ENCODE measurements at places on chromosomes 3 and 15.
A peak's percentile ranks its signal among the peaks of the same experiment; 100 is the strongest.

DNA sequence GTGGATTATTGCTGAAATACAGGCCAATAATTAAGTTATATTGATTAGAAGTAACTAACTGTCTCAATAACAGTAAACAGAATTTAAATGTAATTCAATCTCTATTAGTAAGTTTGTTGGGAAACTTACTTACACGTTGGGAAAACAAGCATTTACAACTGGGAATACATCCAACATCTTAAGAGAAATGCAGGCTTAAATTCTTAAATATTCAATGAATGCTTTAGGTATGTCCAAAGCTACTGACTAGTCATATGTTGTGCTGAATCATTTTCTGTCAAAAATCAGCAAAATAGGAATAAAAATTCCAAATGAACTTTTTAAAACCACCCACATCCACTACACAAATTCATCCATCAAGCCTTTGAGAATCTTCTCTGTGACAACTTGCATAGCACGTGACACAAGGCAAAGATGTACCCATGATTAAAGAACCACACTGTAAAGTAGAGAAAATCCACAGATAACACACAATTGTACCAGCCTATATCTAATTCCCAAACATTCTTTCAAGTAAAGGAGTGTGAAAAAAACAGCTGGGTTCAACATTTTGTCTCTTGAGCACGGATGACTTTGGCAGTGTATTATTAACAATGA lies 60.0 kb downstream of the NMNAT3 start:
- DNase-seq: no peak

DNA sequence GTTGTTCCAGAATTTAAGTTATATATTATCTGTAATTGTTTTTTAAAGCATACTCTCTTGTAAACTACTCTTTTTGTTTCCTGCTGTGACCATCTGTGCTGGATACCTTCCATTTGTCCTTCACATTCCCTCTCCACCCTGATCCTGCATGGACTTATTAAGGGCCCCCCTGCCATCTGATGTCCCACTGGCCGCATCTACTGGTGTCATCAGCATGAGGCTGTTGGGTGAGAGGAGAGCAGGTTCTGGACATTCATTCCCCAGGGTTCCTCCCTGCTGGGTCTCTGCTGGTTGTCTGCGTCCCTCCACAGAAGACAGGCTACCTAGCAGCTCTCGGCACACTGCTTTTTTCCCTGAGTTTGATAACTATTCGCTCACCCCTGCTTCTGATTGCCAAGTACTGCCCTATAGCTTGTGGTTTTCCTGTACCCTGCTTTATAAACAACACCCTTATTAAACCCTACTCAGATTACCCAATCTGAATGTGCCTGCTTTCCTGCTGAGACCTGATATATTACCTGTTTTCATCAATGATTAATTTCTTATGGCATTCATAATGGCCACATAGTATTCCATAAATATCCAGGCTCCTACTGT lies 7.7 kb downstream of the CMTM8 start:
- no peak for DNase-seq

DNA sequence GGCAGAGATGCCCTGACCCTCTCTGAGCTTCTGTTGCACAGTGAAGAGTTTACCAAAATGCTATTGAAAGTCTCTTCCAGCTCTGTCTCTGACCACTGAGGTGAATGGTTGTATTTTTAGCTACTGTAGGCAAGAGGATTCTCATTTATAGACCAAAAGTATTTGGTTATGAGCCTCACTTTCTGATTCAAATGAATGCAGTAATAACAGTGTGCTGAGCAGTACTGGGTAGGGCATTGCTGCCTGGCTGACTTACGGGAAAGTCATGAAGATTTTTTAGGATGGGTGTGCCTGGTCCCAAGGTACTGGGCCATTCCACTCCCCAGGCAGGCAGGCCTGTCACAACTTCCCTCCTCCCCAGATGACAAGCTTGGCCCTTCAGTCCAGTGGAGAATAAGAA lies 15.5 kb downstream of the PLA1A start:
- no peak for DNase-seq

DNA sequence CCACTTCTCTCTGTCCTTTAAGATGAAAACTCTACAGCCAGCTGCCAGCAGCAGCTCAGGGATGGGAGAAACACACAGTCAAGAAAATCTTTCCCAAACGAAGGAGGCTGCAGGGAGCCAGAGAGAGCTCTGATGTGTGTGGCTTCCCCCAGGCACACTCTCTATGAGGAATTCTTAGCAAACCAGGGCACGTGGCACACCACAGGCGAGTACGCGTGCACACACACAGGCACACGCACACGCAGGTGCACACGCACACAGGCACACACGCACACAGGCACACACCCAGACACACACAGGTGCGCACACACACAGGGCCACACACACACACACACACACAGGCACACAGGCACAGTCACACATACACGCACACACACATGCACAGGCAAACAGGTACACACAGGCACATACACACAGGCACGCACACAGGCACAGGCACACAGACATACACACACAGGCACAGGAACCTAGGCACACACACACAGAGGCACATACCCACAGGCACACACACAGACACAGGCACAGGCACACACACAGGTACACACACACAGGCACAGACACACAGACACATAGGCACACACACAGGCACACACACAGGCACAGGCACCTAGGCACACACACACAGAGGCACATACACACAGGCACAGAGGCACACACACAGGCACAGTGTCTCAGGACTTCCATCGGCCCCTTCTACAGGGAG lies 91.5 kb upstream of the ATP2B2 start:
- DNase-seq: no peak

- DNase-seq: no peak
Observed at GRCh38 chr3:130816561-130817445, 70.2 kb upstream of the PIK3R4 start.

GRCh38 chr3:101896083-101896757 lies 46.9 kb downstream of the NFKBIZ start:
- DNase-seq: no peak

DNA sequence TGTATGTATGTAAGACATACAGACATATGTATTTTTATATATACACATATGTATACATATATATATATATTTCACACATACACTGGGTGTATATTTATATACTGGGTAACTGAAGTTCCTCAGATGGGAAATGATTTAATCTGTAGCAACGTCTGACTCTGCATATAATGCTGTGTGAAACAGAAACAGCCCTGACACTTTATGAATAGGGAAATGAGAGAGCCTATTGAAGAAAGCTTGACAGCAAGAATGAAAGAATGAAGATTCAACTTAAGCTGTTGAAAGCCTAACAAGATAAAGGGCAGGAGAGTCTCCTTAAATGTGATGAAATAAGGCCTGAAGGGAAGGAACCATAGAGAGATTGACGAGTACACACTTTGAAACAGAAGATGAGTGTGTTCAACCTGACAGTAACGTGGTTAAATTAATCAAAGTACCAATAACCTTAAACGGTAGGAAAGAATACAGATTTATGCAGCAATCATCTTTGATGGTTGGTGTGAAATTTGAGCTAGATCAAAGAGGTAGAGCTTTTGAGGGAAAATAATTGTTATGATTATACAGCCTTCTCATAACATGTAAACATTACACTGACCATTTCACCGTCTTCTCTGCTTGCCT lies 169.9 kb downstream of the MECOM start:
- DNase-seq: no peak

DNA sequence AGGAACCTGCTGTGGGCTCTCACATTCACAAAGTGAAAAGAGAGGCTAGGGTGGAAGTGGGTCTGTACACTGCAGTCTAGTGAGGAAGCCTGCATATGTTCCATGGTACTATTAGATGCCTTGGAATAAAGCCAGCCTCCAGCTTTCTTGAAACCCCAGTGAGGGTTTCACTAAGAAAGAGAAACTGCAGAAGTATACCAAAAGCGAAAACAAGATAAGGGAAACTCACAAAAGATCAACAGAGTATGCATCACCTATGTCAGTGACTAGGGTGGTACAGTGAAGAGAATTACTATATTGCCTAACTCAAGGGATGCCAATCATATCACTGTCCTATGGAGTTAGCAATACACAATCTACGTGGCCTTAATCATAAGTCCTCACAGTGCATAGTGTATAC lies 212.5 kb upstream of the GADL1 start:
- DNase-seq: no peak

DNA sequence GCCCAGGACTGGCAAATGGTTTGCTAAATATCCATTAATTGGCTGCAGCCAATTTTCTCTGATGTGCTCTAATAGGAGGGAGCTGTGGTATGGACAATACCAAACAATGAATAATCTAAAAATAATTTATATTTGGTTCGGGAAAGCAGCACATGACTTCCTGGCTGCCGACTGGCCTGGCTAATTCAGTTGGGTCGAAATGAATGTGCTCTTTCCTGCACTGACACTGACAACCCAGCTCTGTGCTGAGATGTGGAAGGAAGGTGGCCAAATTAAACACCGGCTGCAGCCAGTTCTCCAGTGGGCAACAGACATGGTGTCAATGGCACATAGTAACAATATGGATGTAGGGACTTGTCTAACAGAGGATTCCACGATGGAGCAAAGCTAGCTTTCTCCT lies 21.1 kb upstream of the COLQ start:
- no peak for DNase-seq

GRCh38 chr15:73573037-73573436 lies 60.2 kb downstream of the NPTN start:
- DNase-seq: no peak

- no peak for DNase-seq
Observed at GRCh38 chr3:29695201-29695600, 414.3 kb downstream of the RBMS3 start.

- DNase-seq: no peak
Observed at GRCh38 chr3:20458994-20459716, 273.1 kb upstream of the SGO1 start.

- peak; percentile 6 for DNase-seq
Observed at GRCh38 chr15:100785181-100786138, 94.2 kb upstream of the ALDH1A3 start.

- no peak for DNase-seq
Observed at GRCh38 chr3:196976941-196977340, 8.3 kb upstream of the PIGZ start.

DNA sequence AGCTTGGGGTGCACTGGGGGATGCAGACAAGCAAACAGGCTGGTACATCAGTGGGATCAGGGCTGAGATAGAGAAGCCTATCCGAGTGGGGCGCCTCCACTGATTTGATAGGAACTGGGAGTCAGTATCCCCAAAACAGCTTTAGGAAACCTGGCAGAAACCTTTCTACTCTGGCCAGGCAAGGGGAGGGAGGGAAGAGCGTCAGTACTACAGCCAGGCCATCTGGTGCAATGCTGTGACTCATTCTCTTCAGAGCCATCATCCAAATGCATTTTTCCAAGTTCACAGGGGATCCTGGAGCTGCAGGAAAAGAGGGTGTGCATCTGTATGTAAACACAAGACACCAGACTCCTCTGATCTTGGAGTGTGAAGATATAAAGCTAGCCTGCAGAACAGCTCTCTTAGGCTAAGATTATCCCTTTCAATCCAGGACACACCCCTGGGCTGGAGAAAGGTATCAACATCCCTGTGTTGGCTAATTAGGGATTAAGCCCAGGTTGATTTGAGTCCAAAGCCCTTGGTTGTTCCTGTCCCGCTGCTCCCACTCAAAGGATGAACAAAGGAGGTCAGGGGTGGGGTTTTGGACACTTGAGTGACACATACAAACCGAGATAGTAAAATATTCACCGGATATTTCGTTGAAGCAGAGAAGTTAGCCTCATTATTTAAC lies 9.3 kb downstream of the GALNT15 start:
- DNase-seq: peak; percentile 45

DNA sequence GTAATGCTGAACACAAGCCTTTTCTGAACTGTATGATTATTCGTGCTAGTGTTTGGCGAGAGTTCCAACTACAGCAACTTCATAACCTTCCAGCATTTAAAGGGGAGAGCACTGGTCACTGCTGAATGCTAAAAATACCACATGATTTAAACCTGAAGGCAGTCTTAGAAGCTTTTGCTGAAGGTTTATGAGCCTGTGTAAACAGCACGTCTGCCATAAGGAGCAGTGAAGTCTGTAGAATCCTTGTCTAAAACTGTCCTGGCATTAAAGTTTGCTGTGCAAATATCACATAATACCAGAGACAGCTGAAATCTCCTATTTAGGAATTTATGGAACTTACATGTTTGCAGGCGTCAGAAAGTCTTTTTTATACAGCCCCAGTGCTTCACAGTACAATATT lies 5.9 kb downstream of the SATB1 start:
- no peak for DNase-seq

DNA sequence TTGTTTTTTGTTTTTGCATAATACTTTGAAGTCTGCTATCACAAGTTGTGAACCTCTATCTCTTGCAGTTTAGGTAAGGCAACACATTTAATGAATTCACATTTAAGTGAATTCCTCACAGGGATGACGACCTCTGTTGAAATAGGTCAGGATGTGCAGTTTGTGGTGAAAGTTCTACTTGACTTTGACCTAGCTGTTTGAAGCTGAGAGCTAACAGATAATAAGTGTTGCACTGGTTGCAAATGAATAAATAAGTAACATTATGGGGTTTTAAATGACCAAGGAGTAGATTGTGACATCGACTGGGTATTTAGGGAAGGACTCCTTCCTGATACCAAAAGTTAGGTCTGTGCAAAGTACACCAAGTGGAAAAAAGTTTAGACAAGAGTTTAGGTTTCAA lies 23.9 kb downstream of the NIT2 start:
- DNase-seq: no peak

- DNase-seq: no peak
Observed at GRCh38 chr15:92075764-92076163, 222.3 kb downstream of the SLCO3A1 start.

GRCh38 chr3:141735176-141735575 lies 2.9 kb upstream of the RNF7 start:
- DNase-seq: no peak

DNA sequence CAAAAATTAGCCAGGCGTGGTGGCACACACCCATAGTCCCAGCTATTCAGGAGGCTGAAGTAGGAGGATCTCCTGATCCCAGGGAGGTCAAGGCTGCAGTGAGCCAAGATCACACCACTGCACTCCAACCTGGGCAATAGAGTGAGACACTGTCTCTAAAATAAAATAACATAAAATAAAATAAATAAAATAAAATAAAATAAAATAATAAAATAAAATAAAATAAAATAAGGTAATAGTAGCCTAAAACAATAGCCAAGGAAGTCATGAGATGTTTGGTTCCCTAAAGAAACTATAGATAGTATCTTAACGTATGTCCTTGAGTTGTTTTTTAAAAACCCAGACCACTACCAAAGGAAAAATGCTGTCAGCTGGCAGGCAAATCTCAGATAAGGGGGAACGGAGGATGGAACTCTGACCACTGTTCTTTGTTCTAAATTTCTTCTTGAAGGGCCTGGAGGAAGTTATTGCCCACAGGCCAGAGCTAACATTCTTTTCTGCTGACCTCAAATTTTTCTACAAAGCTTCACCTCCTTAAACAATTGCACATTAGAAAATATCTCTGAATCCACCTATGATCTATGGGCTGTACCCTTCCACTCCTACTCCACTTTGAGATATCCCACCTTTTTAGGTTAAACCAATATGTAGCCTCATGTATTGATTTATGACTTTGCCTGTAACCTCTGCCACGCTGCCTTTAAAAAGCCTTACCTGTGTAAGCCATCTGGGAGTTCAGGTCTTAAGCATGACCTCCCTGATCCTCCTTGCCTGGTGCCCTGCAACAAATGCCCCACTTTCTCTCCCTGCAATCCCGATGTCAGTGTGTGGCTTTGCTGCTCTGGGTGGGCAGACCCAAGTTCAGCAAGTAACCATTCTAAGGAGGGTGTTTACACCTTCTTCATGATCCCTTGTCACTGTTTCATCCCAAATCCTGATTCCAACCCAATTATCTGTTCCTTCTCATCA lies 126.2 kb upstream of the BHLHE40 start:
- DNase-seq: no peak

Measured in Daoy (cell line).